ENCODE measurements at places on chromosomes 12 and 14.

DNA sequence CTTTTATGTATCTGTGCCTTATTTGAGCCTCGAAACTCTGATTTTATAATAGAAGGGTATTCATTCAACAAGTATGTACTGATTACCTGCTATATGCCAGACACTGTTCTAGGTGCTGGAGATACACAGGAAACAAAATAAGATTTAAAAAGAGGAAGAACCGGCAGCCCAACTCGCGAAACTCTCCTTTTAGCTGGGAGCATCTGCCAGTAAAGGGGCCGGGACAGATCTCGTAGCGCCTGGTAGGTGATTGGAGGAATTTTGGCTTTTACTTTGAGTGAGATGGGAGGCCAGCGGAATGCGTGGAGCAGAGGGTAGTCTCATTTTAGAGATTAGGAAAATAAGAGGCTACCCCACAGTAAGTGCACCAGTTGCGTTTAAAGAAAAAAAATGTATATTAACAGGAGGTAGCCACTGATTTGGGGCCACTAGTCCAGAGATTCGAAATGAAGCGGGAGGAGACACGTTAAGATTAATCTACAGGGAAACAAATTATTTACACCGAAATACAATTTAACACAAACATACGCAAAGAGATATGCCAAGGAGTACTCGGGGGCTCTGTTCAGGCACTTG is 520 bp upstream of the MON2 start:
- peak; percentile 68 for DNase-seq

DNA sequence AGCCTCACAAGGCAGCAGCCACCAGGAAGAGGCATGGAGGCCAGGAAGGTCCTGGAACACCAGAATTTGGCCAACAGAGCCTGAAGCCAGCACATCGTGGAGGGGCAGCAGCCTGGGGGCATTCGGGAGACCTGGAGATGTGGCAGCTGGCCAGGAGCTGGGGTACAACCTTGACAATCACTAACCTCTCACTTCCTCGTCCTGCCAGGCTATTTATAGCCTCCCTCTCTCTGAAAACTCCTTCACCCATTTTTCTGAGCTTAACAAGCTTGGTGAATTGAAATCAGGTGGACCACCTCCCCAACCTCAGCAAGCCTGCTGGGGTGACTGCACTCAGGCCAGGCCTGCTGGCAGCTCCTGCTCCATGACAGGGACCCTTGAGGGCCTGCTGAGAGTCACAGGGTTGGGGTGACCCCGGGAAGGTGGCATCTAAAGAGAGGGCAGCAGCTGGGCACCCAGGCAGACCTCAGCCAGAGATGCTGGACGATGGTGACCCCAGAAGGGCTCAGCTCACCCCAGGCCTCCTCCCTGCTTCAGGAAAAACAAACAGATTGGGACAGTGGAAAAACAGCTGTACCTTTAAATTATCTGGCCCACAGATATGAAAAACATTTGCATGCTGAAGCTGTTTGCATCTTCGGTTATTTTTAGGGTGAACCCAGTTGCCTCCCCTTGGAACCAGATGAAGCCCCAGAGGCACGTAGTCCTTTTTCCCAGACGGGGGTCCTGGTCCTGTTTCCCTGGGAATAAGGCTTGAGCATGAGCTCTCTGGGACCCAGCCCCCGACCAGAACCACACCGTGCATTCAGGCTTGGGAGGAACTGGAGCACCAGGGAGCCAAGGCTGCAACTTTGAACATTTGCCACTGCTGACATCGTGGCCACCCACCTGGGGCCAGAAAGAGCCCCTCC is 67.0 kb downstream of the PITPNM2 start:
- no peak for DNase-seq

DNA sequence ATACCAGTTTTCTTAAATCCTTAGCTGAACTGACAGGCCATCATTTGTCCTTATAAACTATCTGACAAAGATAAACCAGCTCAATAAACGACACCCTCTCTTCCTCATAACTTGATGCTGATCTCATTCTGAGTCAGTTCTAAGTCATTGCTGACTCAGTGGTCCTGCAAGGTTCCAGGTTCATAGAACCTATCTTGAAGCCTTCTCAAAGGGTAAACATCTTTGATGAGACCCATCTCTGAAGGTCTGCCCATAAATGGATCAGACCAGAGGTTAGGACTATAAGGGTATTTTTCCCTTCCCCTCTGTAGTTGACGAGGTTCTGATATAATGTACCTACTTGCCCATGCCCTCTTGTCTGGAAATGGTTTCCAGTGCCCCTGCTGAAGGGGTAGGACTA is 11.9 kb downstream of the NAA25 start:
- no peak for DNase-seq

DNA sequence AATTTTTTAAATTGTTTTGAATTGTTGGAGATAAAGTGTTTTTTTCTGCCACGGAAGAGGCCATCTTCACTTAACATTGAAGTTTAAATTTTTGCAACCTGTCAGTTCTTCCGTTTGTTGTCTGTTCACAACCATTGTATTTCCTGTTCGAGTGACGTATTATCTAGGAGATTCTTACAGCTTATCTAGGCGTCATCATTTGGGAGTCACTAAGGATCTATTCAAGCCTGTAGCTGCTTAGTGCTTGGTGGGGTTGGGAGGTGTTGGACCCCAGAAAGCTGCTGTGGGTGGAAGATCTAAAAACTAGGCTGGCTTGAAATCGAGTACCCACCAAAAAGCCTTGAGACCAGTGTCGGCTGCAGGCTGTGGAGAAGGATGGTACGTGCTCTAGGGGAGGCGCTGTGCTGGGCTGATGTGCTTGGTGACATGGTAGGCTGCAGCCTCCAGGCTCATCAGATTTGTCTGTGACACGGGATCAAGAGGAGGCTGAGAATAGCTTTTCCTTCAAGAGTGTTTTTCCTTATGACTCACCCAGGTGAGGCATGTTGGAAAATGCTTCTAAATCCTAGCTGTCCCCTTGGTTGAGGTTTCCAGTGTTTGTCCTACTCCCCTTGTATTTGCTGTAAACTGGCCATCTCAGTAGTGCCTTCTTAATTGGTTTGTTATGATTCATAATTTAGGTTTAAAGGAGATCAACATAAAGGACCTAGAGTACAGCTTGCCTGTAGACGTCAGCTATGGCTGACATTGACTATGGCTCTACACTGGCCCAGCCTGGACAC is 57.8 kb downstream of the ATG14 start:
- no peak for DNase-seq

DNA sequence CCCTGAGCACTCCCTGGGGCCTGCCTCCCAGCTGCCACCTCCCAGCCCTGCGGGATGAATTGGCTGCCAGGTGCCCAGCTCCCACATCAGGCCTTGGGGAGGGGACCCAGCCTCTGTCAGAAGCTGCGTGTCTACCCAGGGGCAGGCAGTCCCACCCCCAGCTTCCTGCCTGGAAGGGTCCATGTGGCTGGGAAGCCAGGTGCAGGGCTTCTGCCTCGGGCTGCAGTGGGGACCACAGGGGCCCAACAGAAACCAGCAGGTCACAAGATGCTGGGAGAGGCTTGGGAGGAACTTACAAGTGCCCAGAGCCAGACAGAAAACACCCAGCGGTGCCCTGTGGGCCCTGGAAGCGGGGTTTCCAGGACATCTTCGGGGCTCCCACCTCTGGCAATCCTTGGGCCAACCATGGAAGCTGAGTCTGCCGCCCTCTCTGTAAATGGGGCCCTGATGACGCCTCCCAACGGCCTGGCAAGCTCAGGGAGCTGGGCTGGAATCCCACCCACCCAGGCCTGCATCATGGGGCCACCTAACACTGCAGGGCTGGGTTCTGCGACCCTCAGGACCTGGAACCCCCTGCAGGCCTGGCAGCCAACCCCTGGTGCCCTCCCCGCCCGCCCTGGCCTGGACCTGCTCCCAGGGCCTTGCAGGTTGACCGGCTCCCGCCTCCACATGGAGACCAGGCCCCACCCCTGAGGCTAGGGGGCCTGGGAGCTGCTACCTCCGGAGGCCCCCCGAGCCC is 36.6 kb downstream of the CCNK start:
- DNase-seq, result no peak

Data from ecto neural progenitor cell (in vitro differentiated cells).